ENCODE measurements at places on chromosomes 5 and 9.

GRCh38 chr9:76150013-76150412, 244.2 kb downstream of the RFK start:
- DNase-seq: no peak

- DNase-seq: peak; percentile 71
Observed at GRCh38 chr9:111945216-111945615, 48.6 kb downstream of the UGCG start.

DNA sequence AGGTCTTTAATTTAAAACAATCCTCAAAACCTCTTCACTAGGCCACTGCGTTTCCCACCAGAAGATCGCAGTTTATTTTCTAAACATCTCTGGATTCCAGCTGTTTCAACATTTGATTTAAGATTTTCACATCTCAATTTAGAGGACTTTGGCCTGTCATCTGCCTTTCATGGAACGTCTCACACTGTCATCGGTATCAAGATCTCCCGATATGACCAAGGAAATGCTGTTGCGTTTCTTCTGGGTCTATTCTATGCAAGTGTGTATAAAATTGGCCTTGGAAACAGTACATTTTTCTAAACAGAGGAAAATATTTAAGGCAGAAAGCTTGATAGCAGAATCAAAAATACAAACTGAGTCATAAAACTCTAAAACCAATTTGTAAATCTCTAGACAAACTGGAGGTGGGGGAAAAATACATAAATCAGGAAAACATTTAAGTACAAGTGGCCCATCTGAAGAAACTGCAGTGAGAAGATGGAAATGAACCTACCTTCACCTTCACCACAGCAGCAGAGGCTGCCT, 53.6 kb upstream of the SIMC1 start:
- no peak for DNase-seq

- no peak for DNase-seq
Observed at GRCh38 chr5:135103575-135103853, 69.5 kb upstream of the PITX1 start.

GRCh38 chr5:55308254-55308836, 556 bp downstream of the MTREX start:
- peak; percentile 17 for DNase-seq

DNA sequence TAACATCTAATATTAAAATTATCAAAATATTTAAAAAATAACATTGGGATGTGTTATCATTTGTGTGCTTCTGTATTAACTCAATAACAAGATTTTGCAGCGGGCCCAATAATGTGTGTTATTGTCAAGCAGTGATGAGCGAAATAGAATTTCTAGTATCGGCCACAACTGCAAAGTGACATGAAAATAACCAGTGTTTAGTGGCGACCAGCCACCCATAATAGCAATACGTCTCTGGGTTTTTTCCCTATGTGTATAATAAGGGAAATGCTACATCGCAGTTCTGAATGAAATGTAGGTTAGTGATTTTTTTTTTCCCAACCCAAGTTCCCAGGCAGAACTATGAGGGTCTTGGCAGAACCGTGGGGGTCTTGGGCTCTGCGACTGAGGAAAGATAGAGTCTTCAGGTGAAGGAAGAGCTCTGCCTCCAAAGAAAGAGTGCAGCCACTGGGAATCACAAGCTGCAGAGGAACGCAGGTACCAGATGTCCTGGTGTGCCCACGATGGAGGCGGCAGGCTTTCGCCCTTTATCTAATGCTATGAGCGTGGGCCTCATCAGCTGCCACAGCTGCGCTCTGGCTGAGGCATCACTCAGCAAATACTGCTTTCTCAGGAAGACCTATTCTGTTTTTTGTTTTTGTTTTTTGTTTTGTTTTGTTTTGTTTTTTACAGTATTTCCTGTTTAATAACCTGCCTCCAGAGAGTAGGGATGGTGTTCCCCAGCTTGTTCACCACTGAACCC, 235.0 kb downstream of the ROR2 start:
- DNase-seq: no peak

DNA sequence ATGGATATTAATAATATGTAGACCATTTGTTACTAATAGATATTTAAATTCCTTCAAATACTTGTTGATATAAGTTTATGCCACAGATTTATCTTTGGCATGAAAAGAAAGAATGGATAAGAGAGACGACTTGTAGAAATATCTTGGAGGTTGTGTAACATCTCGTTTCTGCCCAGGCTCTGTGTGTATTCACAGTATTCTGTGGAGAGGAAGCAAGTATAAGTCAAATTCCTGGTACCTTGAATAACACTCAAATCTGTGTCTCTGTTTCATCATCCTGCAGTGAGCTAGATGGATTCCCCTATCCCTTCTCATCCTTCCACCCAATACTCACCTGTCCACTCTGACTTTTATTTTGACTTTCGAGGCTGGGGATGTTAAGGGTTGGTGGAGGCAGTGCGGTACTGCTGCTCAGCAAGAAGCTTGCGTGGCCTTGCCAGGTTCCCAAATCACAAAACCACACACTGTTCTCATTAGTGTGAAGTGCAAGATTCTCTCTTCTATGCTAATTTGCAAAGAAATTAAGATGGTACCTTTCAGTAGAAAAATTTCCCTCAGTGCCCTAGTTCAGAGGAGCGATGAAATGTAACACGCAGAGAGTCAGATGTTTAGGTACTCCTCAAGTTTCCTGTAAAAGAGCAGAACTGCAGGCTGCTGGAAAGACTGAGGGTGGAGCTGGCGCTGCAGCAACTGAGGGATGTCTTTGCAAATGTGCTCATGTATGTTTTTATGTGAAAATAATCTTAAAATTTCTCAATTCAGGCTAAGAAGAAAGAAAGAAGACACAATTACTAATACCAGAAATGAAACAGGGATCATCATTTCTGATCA, 42.6 kb upstream of the ANKRD18A start:
- DNase-seq: no peak

DNA sequence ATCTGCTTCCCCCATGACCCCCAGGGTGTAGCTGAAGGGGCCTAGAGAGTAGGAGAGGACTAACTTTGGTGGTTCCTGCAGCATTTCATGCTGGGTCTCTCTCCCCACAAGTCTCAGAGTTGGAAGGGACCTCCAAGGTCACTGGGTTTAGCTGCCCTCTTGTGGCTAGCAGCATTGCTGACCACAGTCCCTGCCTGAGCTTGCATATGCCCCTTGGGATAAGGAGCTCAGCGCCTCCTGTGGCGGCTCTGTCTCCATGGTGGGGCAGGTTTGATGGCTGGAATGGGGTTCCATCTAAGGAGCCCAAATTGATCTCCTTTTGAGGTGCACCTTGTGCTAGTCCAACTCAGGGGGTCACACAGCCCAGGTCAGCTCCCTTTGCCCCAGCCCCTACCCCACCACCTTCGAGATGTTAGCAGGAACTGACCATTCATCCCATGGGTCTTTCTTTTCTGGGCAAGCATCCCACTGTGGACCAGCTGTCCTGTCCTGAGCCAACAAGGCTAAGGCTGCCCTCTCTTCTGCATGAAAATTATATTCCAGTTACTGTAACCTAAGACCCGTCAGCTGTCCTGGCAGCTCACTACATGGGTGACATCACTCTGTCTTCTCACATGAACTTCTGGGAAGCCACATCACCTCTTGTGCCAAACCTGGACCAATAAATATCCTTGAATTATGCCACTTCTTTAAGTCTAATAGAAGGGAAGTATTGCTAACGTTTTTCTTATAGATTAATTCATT, 196.2 kb downstream of the HSPA4 start:
- no peak for DNase-seq

GRCh38 chr5:44085083-44085482, 304.1 kb downstream of the FGF10 start:
- no peak for DNase-seq

GRCh38 chr5:11383506-11384095, 520.6 kb downstream of the CTNND2 start:
- DNase-seq: no peak

DNA sequence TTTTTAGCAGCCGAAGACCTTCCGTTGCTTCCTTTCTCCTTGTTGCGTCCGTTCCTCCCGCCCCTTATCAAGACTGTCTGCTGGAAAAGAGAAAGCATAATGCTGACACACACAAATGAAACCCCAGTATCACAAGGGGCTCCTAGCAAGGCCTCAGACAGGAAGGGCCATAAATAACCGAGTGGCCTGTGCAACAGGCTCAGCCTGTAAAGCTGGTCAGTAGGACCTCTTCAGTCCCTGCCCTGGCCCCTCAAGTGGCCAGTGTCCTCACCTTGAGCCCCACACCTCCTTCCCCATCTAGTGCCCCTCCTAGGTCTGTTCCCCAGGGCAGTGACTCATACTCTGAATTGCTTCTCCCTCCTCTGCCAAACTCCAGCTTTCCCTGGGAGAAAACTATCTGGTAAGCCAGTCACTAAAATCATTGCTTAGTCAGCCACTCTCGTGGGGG, 174.6 kb upstream of the IL12B start:
- peak; percentile 76 for DNase-seq

Measured in AG20443 (cell line).